ENCODE measurements at places on chromosomes 1 and 21.

DNA sequence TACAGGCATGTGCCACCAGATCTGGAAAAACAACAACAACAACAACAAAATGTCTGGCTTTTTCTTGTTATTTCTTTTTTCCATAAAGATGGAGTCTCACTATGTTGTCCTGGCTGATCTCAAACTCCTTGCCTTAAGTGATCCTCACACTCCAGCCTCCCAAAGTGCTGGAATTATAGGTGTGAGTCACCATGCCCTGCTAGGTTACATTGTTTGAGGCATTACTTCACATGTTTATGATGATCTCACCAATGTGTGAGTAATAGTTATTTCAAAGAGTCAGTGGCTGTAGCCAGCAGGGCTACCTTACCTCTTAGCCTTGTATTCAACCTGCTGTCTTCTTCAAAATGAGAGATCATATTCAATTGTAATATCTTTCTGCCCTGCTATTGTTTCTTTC, 445.7 kb downstream of the AMY1C start:
- DNase-seq, result no peak

GRCh38 chr1:31335007-31335406, 37.9 kb downstream of the FABP3 start:
- DNase-seq, result no peak

DNA sequence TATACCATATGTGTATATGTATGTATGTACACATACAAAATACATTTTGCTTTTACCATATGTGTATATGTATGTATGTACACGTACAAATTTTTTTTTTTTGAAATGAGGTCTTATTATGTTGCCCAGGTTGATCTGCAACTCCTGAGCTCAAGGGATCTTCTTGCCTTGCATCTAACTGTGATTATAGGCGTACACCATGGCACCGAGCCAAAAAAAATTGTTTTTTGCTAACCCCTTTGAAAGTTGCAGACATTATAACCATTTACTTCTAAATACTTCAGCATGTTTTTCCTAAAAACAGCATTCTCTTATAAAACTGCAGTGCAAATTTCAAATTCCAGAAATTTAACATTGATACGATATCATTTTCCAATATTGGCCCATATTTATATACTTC, 147.0 kb downstream of the POU2F1 start:
- DNase-seq, result no peak

DNA sequence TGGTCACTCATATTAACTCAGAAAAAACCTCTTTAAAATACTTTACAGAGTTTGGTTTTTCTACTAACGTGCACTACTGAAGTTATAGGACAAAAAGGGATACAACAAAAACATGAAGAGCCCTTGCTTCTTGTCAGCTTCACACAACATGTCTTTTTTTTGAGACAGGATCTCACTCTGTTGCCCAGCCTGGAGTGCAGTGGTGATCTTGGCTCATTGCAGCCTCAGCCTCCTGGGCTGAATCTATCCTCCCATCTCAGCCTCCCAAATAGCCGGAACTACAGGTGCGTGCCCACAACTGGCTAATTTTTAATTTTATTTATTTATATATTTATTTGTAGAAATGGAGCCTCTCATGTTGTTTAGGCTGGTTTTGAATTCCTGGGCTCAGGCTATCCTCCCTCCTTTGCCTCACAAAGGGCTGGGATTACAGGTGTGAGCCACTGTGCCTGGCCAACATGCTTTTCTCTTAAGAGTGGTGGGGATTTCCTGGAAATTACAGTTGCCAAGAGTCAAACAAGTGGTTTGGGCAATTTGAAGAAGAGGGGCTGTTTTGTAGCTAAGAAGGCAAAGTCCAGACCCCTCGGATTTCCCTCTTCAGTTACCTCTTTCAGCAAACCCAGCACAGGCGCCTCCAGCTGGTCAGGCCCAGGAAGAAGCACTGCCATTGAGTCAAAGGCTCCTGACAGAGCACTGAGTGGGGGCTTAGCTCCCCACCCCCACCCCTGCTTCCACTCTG, 6.4 kb upstream of the SMPDL3B start:
- peak; percentile 58 for DNase-seq

- DNase-seq, result no peak
These were observed 30.5 kb downstream of the KCNC4 start for GRCh38 chr1:110240476-110241210.

- peak; percentile 21 for DNase-seq
These were observed 237.3 kb downstream of the FOXD2 start for GRCh38 chr1:47675047-47675675.

DNA sequence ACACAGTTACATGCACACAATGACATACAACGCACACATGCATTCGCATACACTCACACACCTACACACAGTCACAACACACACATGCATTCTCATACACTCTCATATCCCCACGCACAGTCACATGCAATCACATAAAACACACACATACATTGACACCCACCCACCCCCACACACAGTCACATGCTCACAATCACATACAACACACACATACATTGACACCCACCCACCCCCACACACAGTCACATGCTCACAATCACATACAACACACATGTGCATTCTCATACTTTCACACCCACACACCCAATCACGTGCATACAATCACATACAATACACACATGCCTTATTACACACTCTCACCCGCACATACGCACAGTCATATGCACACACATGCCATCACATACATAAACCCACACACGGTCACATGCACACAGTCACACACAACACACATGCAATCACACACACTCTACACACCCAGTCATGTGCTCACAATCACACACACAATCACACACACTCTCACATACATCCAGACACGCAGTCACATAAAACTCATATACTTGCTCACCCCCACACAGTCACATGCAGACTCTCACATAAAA, 134.3 kb downstream of the CASZ1 start:
- no peak for DNase-seq

All from upper lobe of right lung (tissue), 1 donor.